ENCODE measurements at places on chromosomes 6 and 20.

- DNase-seq = no peak
Measured at GRCh38 chr6:74752303-74752702, 453.6 kb downstream of the COL12A1 start.

DNA sequence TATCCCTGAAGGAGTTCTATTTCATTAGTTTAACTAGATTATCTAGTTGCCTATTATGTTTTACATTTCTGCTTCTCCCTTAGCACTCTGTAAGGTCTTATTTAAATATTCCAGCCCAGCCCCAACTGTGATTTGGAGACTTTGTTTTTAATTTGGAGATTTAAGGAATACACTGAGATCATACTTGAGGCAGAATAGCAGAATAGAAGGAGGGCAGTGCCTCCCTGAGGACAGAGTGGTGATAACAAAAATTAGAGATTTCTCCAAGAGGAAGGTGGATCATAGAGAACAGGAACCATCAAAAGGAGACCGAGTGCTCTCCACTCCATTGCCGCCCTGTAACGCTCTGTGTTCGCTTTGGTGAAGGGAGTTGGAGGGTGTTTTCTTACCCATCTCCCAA, 14.8 kb upstream of the CD164 start:
- DNase-seq = no peak

DNA sequence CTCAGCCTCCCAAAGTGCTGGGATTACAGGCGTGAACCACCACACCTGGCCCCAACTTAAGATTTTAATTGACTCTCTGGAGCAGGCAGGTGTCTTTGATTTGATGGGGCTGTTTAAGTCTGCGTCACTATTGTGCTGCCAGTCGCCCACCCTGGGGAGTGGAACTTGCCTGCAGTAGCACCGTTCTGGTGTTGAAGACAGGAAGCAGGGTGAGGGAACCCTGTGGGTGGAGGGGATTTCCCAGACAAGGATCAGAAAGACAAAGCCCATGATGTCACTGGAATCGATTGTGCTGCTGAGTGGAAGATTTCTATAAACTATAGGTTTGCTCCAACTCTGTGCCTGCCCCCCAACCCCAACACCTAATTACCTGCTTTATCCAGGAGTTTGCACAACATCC, 11.0 kb downstream of the ALDH8A1 start:
- no peak for DNase-seq

GRCh38 chr6:14824060-14824459, 421.8 kb upstream of the JARID2 start:
- no peak for DNase-seq

DNA sequence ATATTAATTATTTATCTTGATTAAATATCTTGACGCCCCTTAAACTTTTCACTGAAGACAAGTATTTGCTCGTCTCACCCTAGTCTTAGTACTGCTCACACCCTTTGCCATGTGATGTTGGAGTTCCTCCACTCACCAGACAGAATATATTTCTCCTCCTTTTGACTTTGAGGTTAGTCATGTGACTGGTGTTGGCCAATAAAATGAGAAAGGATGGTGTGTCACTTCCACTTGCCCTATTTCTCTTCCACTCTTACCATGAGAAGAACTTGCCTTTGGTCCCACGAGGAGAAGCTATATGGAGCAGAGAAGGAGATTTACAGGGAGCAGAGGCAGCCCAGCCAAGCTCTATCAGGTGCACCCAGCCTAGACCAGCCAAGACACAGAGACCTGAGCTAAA, 64.9 kb upstream of the TAB2 start:
- DNase-seq = no peak

GRCh38 chr20:1229541-1229940, 3.7 kb downstream of the RAD21L1 start:
- no peak for DNase-seq

- no peak for DNase-seq
Measured at GRCh38 chr6:20109526-20109925, 102.7 kb downstream of the MBOAT1 start.

DNA sequence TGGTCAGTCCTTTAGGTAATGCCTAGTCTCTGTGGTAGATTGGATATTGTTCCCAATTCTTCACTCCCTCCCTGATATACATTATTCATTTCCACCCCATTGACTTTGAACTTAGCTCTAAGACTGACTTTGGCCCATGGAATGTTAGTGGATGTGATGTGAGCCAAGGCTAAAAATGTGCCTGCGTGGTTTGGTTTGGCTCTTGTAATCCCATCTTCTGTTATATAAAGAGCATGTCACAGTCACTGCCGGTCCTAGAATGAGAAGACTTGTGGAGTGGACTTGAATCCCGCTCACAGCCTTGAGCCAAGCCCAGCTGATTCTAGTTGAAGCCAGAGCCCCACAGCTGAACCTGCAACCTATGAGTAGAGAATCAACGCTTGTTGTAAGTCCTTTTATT, 23.6 kb upstream of the DNAAF9 start:
- DNase-seq = no peak

DNA sequence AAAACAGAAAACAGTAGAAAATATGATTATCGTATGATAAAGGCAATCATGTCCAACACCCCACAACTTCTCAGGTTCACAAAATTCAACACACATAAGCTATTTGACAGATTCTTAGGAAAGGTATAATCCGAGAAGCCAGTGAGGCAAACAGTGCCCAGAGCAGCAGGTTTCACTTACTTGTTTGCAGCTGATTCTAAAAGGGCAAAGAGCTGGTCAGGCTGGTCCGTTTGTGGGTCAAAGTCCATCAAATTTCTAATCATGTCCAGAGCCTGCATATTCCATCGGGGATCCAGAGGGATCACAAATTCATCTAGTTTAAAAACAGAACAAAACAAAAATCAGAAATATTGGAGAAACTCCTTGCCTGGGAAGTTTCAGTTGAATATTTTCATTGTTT, 69.8 kb upstream of the LYRM2 start:
- DNase-seq = no peak

DNA sequence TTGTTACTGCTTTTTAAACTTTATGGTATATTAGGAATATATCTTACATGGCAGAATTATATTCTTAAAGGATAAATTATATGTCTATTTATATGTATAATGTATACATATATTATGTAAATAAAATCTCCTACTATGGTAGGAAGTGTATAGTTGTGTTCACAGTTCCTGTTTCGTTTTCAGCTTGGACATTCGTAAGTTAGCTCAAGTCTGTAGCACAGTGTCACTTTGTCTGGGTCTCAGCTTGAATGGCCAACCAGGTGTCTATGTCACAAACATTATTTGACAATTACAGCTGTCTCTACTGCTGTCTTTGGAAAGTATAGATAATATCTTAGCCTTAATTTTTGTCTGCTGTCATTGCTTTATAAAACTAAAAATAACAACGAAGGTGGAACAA, 303.9 kb downstream of the CDKAL1 start:
- no peak for DNase-seq

DNA sequence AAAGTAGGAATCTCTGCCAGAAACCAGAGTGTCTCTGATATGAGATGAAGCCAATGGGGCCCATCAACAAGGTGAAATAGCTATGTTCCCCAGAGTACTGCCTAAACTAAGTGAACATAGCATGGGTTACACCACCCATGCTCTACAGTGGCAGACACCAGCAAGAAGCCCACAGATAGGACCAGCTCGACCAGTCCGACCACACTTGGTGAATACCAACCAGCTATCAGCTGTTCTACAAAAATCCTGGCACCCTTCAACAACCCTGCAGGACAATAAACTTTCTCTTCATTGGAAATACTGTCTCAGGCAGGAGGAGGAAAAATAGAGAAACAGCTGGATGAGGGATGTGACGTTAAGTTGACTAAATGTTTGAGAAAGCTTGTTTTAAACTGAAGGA, 311.4 kb downstream of the EPM2A start:
- no peak for DNase-seq

- peak; percentile 30 for DNase-seq
Measured at GRCh38 chr6:50655848-50656453, 57.4 kb upstream of the TFAP2D start.

GRCh38 chr6:42450477-42451332, 1.0 kb downstream of the TRERF1 start:
- peak; percentile 10 for DNase-seq

GRCh38 chr20:63132715-63133471, 83.0 kb downstream of the YTHDF1 start:
- DNase-seq = no peak

GRCh38 chr20:44589537-44589936, 7.2 kb downstream of the PKIG start:
- DNase-seq = no peak

DNA sequence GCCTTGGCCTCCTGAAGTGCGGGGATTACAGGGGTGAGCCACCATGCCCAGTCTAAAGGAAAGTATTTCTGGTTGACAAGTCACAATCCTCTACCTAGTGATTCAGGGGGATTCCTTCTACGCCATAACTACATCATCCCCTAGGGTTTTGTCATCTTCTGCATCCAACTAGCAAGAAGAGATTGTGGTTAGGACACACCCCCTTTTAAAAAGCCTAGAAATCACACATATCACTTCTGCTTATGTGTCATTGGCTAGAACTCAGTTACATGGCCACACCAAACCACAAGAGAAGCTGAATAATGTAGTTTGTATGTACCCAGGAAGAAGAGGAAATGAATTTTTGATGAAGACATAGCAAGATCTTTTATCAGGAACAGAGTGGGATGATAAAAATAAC, 14.7 kb upstream of the CHD6 start:
- DNase-seq = no peak

- DNase-seq = no peak
Measured at GRCh38 chr6:169930799-169931198, 179.4 kb downstream of the ERMARD start.
